Activated T-helper 2 cell treated with anti-CD3 and anti-CD28 coated beads, Interferon-gamma antibody, Interleukin-2, Interleukin-4, amounts not matched to agents 10 μg/mL and 5 μg/mL and 100 μg/mL, durations not matched to agents 14 hours and 24 hours and 36 hours (primary cell): ENCODE measurements at places on chromosomes 2 and 18.

DNA sequence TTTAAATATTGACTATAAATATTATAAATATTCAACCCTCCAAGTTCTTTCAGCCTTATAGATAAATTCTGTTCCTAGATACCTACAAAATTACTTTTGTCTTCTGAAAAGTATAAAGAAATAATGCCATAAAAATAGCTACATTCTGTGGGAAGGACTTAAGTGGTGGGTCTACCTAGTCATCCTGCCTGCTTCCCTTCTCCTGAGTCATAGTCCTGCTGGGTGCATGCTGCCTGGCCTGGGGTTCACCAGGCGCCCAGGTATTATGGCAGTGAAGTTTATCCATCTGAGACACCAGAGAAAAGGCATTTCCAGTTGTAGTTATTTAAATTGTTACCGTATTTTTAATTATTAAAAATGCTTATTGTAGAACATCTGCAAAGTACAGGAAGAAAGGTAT, 167.5 kb downstream of the SLC39A10 start:
- DNase-seq = no peak

GRCh38 chr18:69956057-69956456, 8.4 kb upstream of the CD226 start:
- no peak for DNase-seq

DNA sequence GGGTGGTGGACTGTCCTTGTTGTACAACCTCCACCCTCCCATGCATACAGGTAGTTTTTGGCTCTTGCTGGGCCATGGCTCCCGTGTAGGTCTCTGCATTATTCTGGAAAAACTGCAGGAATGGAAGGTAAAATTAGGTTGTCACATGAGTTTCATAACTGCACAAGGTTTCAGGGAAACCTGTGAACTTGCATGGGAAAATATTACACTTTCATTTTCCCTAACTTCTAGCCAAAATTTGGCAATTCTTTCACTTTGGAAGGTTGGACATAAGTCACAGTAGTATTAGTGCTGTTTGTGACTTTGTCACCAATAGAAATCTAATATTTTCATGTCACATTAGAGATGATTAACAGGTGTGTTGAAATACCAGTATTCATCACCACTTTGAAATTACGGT, 118.1 kb upstream of the MGAT5 start:
- DNase-seq = no peak

- DNase-seq = no peak
Measured at GRCh38 chr2:16202266-16203020, 262.1 kb downstream of the MYCN start.

DNA sequence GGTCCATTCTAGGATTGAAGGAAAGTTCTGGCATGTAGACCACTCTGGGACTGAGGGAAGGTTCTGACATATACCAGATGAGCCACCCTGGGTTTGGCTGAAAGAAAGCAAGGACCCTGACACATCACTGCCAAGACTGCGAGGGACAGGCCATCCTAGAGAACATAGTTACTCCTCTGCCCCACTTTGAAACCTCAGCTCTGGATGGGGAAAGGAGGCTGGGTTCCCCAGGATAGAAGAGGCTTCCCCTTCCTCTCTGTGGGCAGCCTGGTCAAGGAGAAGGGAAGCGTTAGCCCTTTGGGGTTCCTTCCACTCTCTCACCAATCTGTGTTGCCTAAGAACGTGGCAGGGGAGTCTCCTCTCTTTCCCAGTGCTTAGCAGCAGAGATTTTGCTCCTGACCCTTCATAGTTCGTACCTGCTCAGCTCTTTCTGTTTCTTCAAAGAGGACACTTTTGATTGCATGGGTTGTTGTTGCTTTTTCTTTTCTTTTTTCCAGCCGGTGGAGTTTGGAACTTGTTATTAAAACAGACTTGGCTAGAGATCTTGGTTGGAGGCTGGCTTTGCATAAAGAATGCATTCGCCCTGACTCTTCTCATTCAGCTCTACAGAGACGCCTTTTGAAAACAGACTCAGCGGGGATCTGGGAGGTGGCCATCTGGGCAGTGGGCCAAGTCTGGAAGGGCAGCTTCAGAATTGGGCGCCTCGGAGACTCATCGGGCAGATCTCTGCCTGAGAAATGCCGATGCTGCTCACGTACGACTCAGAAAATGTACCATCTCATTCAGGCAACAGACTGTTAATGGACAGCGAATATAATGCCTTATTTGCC, 166.1 kb downstream of the CLIP4 start:
- no peak for DNase-seq

- DNase-seq = no peak
Measured at GRCh38 chr2:172446474-172447063, 19.2 kb downstream of the ITGA6 start.

- no peak for DNase-seq
Measured at GRCh38 chr2:229952256-229952835, 30.0 kb downstream of the FBXO36 start.

GRCh38 chr2:128538396-128538795, 219.7 kb upstream of the HS6ST1 start:
- DNase-seq = no peak

GRCh38 chr18:78558101-78558810, 421.4 kb upstream of the SALL3 start:
- no peak for DNase-seq

GRCh38 chr2:15914596-15915385, 25.6 kb upstream of the MYCN start:
- no peak for DNase-seq
